Fibroblast of mammary gland (primary cell): ENCODE measurements at places on chromosomes 2 and 18.

GRCh38 chr2:226142463-226142862, 657.2 kb downstream of the IRS1 start:
- DNase-seq = no peak

GRCh38 chr18:29644276-29644675, 1398.3 kb downstream of the DSC3 start:
- peak; percentile 61 for DNase-seq

DNA sequence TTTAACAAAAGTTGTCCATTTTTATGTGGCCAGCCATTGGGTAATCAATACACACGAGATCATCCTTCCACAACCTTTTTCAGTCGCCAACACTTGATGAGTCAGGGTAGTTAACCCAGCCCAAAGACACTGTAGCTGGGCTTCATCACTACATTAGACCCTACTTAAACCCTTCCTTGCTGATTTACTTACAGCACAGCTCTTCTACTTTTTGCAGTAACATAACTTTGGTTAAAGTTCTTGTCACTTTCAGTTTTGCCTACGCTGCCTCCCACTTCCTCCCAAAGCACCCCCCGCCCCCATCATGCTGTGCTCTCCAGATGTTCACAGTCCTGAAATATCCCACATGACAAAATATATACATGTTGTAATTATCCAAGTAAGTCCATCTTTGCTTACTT, 103.6 kb downstream of the CDK15 start:
- DNase-seq = peak; percentile 80

- no peak for DNase-seq
Measured at GRCh38 chr2:180573951-180574350, 406.5 kb upstream of the UBE2E3 start.

- peak; percentile 3 for DNase-seq
Measured at GRCh38 chr2:13091455-13091854, 374.7 kb downstream of the TRIB2 start.

GRCh38 chr2:22900674-22901073, 484.3 kb upstream of the KLHL29 start:
- DNase-seq = no peak

GRCh38 chr2:39875182-39875913, 96.3 kb upstream of the THUMPD2 start:
- DNase-seq = peak; percentile 96

DNA sequence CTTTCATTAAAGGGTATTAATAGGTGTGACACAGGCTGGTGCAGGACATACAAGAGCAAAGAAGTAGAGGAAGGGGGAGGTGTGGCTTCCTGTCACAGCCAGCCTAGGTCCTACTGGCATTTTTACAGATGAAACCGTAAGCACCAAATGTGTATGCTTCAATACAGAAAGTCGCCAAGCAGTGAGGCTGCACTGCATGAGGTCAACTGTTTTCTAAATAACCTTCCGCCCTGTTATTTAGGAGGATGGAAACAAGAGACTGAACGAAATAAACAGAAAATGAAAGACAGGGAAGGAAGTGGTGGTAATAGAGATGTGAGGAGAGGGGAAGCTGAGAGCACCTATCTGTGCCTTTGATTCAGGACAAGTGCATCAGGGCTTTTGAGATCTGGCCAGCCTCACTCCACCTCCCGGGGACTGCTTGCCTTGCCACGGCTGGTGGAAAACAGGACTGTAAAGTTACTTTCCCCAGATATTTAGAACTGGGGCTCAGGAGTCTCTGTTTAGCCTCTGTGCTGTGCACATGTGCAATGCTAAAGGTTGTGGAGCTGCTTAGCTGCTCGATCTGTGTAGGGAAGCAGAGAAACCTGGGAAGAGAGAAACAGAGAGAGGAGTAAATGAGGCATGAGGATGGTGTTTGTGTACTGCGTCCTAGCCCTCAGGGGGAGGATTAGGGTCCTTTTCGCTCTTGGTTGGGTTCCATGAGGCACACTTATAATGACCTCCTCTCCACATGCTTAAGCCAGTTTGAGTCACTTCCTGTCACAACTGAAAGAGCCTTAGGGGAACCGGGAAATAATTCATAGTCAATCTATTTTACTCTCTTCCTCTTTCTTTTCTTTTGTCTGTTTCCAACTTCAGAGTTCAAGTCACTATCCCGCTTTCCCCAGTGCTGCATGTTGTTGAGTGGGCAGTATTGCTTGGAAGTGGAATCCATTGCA, 62.3 kb upstream of the BOD1L2 start:
- no peak for DNase-seq

GRCh38 chr2:100894105-100894795, 74.3 kb downstream of the NPAS2 start:
- no peak for DNase-seq

- DNase-seq = no peak
Measured at GRCh38 chr2:71619230-71619741, 165.9 kb downstream of the DYSF start.

- no peak for DNase-seq
Measured at GRCh38 chr2:15934291-15934945, 5.9 kb upstream of the MYCN start.

GRCh38 chr2:128485761-128486639, 167.3 kb upstream of the HS6ST1 start:
- no peak for DNase-seq

GRCh38 chr2:10876963-10877362, 34.8 kb upstream of the KCNF1 start:
- DNase-seq = no peak

DNA sequence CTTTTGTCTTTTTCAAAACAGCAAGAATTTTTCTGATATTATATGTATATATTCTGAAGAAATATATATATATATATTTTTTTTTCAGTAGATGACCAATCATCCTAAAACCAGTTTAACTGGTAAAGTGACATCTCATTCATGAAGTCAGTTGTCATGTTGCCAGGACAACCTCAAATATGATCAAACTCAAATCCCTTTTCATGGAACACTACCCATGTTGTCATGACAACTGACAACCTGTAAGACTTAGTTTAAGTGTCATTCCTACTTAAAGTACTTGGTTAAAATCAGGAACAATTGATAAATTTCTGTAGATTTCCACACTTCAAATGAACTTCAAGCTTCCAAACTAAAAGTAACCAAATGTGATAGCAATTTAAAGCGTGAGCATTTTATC, 101.8 kb upstream of the ERBB4 start:
- peak; percentile 2 for DNase-seq

DNA sequence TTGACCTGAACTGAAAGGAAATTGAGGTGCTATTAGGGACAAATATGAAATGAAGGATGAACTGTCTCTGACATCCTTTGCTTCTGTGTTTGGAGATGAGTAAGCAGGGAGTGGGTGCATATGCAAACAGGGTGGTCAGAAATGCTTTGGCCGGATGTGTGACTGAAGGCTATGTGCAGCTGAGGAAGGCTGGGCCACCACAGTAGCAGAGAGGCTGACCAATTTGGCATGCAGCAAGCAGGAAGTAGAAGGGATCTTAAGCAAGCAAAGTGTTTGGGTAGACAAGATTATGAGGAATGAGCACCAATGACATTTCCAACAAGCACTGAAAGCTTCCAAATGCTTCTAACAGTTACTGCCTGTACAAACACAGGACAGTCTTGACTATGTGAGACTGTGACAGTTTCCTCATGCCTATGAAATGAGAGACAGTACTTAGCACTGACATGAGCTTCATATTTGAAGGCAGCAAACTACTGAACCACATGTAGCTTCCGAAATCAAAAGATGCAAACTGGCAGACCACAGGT, 3.3 kb upstream of the ACTR3 start:
- DNase-seq = peak; percentile 91

DNA sequence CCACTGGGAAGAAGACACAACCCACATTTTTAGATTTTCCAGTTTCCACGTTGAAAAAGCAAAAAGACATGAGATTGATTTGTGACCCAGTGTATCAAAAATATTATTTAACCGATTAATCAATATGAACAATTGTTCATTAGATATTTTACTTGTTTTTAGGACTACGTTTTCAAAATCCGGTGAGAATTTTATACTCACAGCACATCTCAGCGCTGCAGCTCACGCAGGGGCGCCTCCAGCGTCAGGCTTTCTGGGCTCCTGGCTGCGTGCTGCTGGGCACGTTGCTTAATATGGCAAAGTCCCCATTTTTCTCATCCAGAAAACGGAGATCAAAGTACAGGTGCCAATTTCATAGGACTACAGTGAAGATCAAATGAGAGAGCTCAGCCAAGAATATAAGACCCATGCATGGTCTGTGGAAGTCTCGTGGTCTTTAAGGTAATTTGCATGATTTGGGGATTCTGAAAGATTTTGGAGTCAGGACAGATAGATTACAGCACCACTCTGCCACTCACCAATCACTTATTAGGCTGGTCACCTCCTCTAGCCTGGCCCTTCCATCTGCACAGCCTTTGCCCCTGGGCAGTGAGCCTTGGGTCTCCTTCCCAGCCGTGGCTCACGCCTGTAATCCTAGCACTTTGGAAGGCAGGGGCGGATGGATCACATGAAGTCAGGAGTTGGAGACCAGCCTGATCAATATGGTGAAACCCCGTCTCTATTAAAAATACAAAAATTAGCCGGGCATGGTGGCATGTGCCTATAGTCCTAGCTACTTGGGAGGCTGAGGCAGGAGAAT, 36.2 kb downstream of the PTPN18 start:
- no peak for DNase-seq

GRCh38 chr2:128306931-128307460, 11.7 kb downstream of the HS6ST1 start:
- no peak for DNase-seq

- no peak for DNase-seq
Measured at GRCh38 chr2:184849516-184849915, 251.2 kb downstream of the ZNF804A start.

DNA sequence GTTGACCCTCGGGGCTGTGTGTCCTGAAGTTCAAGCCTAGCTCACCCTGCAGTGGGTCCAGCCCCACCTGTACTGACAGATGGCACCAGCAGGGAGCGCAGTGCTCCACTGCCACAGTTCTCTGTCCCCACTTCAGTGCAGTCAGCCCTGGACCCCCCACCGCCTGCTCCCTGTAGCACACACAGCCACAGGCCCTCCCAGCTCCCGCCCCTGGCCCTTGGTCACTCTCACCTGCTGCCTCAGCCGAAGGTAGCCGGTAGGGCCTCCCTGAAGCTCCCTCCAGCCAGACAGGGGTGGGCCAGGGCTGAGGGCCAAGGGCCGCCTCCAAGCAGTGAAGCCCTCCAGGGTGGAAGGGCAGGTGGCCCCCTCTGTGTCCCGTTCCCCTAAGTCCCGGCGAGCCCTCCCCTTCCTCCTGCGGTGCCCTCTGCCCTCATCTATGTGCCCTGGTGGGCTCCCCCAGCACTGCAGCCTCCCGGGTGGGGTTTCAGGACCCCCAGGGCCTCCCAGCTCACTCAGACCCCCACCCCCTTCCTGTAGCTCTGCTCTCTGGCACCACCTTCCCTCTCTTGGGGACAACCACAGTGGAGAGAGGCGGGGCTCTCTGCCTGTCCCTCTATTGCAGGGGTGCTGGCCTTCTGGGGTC, 10.8 kb upstream of the ALPP start:
- DNase-seq = no peak

GRCh38 chr2:172739661-172740266, 4.1 kb downstream of the RAPGEF4 start:
- DNase-seq = no peak

DNA sequence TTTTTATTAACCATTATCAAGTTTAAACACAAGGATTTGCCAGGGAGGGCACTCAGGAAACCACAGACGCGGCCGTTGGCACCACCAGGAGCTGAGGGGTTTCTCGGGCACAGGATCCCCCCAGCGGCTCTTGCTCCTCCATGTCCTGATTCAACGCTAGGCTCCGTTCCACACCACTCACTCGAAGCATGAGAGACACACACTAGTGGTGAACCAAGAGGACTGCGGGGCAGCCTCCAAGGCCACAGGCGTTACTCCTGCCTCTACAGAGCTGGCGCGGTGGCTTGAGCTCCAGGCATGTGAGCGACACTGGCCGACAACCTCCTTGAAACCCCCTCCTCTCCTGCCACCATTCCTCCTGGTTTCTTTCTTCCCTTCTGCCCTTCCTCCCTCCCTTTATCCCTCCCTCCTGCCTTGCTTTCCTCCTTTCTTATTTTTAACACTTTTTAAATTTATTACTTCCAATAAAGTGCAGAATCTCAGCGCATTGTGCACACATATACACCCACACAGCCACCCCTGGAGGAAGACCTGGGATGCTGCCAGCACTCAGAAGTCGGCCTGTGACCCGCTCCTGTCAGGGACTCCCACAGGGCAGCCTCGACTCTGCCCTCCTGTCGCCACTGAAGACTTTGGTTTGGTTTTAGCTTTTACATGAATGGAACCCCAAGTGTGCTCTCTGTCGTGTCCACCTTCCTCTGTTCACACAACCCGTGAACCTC, 21.7 kb downstream of the COX7A2L start:
- no peak for DNase-seq

DNA sequence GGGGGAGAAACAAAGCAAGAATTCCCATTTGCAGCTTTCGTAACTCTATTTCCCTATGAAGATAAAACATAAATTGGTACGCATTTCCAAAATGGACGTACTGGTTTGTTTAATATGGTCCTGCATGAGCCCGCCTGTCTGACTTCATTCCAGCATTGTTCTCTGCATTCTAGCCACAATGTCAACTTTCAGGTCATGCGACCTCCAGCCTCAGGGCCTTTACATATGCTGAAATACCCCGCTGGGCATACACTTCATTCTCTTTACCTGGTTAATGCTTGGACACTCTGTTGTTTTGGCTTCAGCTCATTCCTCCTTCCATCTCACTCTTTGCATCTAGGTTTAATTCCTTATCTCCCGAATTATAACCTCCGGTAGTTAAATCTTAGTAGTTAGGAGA, 103.7 kb upstream of the DNMT3A start:
- DNase-seq = no peak

- DNase-seq = no peak
Measured at GRCh38 chr2:34098256-34098655, 499.2 kb upstream of the FAM98A start.

GRCh38 chr2:191169456-191170300, 18.9 kb upstream of the STAT4 start:
- DNase-seq = no peak

DNA sequence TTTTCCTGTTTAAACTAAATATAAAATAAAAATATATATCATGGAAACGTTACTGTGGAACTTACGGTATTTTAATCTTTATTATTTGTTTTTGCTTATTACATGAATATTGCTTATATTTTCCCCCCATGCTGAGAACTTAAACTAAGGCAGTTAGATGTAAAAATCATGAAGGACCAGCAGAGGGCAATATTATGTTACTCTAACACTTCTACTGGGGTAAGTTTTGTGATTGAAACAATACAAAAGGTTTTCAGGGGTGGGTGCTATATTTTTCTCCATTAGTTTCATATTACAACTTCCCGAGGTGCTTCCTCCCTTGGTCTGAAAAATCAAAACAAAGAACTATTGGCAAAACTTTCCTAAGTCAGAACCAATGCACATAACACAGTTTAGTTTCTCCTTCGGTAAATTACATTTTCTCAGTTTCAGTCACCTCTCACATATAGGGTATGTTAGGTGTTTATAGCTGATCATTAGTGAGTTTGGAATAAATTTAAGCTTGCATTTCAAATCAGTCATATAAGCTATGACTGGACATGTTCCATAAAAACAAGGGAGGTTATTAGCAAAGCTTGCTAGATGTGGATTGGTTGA, 54.8 kb downstream of the ZNF407 start:
- peak; percentile 64 for DNase-seq
